WTC11 (cell line): ENCODE measurements at places on chromosomes 7 and 10.

GRCh38 chr7:142181966-142182365 lies 70.4 kb downstream of the MGAM2 start:
- DNase-seq = no peak

DNA sequence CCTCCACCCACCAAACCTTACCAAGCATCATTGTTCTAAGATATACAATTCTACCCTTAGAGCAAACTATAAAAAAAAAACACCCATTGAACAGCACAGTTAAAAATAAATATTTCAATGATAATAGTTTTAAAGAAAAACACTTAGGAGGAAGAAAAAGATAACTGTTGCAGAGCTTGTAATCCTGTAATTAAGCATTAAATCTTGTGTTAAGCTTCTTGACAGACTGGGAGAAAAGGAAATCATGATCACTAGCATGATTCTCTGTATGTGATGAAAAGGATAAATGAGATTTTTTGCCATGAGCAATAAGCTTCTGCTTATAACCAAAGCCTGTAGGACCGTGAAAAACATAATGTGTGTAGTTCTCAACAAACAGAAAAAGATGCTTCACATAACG lies 289.8 kb downstream of the CACNA2D1 start:
- no peak for DNase-seq

DNA sequence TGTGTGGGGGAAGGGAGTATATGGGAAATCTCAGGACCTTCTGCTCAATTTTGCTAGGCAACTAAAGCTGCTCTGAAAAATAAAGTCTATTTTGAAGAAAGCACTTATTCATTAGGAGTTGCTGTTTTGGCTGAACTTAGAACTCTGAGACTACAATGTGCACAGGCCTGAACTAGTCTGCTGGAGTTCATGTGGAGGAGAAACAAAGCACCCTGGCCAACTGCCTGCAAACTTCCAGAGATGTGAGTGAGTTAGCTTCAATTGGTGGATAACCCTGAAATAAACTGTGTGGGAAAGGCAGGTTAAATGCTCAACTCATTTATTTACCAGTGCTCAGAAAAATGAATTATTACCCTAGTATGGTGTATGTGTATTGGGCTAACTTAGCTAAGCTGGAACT lies 17.3 kb upstream of the FAM241B start:
- no peak for DNase-seq

DNA sequence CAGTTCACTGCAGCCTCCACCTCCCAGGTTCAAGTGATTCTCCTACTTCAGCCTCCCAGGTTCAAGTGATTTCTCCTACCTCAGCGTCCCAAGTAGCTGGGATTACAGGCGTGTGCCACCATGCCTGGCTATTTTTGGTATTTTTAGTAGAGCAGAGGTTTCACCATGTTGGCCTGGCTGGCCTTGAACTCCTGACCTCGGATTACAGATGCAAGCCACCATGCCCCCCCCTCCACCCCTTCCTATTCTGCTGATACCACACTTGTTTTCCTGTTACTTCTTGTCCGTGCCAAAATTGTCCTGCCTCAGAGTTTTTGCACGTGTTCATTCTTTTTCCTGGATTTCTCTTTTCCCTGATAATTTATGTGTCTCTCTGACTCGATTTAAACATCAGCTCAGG lies 62.5 kb downstream of the R3HCC1L start:
- DNase-seq = no peak

DNA sequence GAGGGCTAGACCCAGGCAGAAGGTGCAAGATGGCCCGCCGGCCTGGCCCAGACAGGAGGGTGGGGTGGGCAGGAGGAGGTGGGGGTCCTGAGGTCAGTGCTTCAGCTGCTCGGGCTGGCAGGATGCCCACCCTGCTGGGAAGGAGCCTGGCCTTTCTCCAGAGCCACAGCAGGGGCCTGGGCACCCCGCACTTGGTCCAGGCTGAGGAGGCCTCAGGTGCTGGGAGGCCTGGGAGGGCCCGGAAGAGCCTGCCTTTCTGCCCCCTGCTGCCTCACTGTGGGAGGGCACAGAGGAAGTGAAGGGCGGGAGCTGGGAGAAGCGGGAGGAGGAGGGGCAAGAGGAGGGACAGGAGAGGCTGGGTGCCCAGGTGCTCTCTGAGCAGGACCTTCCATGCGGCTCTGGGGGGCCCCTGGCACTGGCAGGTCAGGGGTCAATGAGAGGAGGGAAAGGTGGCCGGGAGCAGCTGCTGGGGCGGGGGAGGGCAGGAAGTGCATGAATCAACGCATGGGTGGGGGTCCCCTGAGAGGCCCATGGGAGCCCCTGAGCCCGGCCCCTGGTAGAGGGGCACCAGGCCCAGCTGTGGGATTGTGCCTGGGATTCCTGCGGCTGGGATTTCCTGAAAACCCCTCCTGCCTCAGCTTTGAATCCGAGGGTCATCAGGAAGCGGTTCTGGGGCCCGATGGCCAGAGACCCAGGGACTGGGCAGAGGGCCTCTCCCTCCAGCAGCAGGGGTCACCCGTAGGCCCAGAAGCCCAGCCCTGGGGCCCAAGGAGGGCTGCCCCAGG lies 49.9 kb downstream of the PWWP2B start:
- DNase-seq = no peak

DNA sequence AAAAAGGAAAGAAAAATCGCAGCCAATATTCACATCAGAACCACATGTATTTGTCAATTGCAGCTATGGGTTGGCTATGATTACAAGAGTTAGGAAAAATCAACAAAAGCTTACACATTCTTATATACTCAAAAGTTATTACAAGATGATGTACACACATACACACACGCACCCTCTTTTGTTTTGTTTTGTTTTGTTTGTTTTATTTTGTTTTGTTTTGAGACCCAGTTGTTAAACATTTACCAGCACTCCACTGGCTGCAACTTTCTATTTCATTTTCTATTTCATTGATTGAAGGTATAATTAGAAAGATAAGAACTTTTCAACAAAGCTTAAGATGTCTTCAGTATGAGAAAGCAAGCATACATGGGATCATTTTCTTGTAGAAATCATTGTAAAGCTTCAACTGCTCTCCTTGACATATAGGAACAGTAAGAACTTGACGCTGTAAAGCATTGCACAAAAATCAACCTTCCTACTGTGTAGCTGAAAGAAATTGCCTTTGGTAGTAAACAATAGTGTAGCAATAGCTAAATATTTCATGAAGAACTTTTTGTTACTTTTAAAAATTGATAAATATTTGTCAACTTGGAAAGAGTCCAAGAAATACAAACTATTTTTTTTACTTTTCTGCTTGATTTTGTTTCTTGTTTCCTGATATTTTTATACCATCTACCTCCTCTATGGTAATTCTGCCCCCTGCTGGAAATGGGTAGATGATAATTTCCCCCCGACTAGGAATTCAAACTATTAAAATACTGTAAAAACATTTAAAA lies 205.9 kb downstream of the MBL2 start:
- DNase-seq = no peak

DNA sequence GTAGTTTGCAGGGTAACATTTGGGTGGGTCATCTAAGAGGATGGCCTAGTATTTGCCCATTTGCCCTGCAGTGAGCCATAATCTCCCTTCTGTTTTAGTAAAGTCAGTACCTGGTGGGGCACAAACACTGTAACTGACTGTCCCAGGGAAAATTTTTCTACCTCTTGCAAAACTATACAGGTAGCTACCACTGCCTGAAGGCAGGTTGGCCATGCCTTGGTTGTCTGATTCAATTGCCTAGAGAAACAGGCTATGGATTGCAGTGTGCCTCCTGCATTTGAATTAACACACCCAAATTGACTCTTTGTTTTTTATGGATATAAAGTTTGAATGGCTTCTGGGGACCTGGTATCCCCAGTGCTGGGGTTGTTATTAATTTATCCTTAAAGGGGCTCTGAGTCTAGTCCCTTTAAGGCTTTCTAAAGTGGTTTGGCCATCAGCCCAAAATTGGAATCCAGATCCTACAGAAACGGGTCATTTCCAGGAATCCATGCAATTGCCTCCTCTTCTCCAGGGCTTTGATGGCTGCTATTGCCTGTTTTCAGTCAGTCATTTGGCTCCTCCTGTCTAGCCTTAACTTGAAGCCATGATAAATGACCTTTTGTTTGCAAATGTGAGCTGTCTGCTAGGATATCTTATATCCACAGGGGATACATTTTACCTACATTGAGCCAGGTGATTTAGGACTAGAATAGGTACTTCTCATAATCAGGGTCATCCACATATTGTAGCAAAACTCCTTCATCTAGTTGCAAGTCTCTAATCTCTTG lies 89.1 kb downstream of the STRA8 start:
- no peak for DNase-seq

- no peak for DNase-seq
These were observed 1.4 kb downstream of the LANCL2 start for GRCh38 chr7:55366461-55367070.

GRCh38 chr7:121546632-121547543 lies 150.8 kb upstream of the FAM3C start:
- DNase-seq = no peak

- no peak for DNase-seq
These were observed 18.8 kb upstream of the ZNF273 start for GRCh38 chr7:64884085-64884912.

DNA sequence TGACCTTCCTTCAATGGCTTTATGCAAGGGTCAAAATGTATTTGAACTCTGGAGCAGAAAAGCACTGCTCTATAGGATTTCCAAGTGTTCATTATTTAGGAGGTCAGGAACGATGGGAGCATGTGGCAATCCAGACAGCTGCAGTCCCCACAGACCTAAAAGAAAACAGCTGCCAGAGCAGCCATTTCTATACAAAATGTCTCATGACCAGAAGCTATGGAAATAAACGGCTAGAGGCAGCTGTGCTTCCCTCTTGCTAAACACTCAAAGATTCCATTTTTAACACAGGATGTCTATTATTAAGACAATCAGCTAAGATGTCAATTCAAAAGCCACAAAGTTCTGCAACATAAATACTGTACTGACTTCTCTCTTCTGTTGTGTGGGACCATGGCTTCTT lies 879.1 kb upstream of the C7orf33 start:
- DNase-seq = no peak

GRCh38 chr10:30176182-30176581 lies 116.8 kb upstream of the JCAD start:
- DNase-seq = no peak
